ENCODE measurements at places on chromosomes 6 and 20. TPM values are rescaled to one million over a fixed set of nuclear protein-coding genes. Genes with fewer than 3 reads are reported as not detected.

MTG2 gene
- 25.8 TPM for polyA plus RNA-seq

PRDM13 gene
- not detected for polyA plus RNA-seq

BIRC7 gene
- polyA plus RNA-seq, result 0.18 TPM

MCHR2 gene
- not detected for polyA plus RNA-seq

FAM210B gene
- 49.0 TPM for polyA plus RNA-seq
